ENCODE measurements at places on chromosomes 13 and 19.

DNA sequence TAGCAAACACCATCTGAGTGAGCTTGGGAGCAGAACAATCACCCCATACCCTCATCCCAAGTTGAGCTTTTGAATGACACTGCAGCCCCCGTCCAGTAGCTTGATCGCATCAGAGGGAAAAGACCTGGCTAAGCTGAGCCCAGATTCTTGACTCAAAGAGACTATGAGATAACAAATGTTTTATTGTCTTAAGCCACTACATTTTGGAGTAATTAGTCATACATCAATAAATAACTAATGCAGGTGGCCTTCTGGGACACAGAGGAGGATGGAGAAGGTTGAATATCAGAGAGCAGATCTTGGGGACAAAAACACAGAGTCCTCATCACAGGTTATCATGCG lies 24.6 kb upstream of the IGSF23 start:
- no peak for DNase-seq

DNA sequence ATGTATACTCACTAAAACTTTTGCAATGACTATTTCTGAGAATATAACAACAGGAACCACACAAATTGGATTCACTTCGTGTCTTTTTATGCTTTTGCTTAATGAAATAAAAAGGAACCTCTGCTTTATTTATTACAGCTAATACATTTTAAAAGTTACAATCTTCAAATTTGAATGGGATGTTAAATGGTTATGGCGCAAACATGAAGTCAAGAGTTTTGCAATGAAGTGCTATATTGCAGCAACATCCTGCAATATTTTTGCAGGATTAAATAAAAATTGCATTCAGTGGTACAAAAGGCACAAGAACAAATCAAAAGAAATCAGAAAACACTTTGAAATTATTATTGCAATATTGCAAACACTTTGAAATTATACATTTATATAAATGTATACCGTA lies 1519.0 kb upstream of the MIR17HG start:
- DNase-seq: no peak

DNA sequence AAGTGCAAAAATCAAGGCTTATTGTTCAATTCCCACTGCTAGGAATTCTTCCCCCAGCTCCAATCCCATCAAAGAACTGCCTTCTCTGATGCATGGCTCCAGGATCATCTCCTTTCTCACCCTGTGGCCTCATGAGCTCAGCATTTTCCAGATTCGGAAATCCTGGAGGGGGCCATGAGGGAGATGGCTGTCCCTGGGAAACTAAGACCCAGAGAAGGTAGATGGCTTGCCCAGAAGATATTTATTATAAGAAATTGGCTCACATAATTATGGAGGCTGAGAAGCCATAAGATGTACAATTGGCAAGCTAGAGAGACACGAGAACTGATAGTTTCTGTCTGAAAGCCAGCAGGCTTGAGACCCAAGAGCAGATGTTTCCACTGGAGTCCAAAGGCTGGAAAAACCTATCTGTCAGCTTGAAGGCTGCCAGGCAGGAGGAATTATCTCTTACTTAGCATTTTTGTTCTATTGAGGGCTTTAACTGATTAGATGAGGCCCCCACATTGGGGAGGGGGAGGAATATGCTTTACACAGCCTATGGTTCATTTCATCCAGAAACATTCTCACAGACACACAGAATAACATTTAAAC lies 58.6 kb downstream of the GADD45B start:
- no peak for DNase-seq

- no peak for DNase-seq
These were observed 12.5 kb downstream of the TNPO2 start for GRCh38 chr19:12711187-12711586.

- no peak for DNase-seq
These were observed 87.4 kb upstream of the TEX29 start for GRCh38 chr13:111233080-111233479.

DNA sequence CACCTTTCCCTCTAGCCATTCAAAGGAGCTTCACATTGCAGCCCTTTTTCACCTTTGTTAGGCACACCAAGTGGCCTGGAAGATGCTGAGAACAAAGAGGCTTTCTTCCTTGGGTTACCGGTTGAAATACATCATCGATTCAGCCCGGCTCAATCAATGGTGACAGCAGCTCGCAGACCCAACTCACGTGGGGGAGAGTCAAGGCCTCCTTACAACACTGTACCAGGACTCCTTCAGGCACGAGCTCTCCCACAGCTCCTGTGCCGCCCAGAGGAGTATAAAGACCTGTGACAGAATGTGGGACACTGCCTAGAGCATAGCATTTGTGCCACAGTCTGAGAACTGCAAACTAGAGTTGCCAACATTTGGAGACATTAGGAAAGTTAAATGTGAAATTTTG lies 3.9 kb upstream of the LRRC63 start:
- no peak for DNase-seq

GRCh38 chr13:34826432-34826831 lies 115.6 kb upstream of the NBEA start:
- no peak for DNase-seq

DNA sequence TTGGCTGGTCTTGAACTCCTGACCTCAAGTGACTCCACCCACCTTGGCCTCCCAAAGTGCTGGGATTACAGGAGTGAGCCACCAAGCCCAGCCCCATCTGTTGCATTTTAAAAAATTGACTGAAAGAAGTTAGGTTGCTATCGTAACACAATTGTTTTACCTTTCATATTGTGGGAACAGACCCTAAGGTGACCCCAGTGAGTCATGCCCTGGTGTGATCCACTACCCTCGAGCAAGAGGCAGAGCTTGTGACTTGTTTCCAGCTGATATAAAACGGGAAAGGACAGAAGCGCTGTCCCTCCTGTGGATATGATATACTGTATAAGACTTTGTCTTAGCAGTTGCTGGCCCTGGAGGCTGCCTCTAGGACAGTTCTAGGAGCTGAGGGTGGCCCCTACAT lies 308.6 kb downstream of the HS6ST3 start:
- no peak for DNase-seq

GRCh38 chr19:39878398-39878797 lies 32.2 kb upstream of the FBL start:
- DNase-seq: no peak

DNA sequence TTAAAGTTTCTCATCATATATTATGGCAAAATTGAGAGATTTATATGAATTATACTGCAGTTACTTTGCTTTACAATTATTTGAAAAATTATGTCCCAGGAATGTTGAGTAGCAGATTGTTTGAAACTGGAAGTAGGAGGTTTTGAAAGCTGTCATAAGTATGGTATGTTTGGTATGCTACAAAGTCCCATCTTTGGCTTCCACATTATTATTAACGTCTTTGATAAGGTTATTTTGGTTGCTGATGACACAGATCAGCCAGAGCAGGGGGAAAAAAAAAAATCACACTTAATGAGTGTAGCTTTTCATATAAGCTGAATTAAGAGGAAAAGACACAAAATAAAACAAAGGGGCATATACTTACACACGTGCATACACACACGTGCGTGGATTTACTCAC lies 130.1 kb downstream of the SLITRK1 start:
- no peak for DNase-seq

- DNase-seq: no peak
These were observed 257.5 kb upstream of the STARD13 start for GRCh38 chr13:33543089-33543459.

GRCh38 chr19:2060884-2061494 lies 9.9 kb upstream of the MKNK2 start:
- DNase-seq: no peak

- no peak for DNase-seq
These were observed 17.3 kb downstream of the MPND start for GRCh38 chr19:4360641-4361151.

GRCh38 chr19:29681422-29682235 lies 16.4 kb downstream of the PLEKHF1 start:
- no peak for DNase-seq

DNA sequence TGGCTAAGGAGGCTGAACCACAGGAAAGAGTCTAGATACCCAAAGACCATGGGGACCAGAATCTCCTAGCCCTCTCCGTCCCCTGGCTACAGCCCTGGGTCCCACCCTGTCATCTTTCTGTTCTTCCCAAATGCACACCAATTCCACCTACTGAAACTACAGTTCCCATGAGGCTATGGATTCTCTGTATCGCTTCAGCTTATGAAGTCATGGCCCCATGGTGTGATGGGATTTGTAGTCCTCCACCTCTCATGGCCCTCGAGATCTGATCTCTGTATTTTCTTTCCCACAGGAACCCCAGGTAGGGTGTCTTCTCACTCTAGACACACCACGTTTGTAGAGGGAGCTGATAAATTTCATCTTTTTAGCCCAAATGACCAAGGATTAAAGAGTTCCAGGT lies 11.8 kb downstream of the PTPRH start:
- no peak for DNase-seq

DNA sequence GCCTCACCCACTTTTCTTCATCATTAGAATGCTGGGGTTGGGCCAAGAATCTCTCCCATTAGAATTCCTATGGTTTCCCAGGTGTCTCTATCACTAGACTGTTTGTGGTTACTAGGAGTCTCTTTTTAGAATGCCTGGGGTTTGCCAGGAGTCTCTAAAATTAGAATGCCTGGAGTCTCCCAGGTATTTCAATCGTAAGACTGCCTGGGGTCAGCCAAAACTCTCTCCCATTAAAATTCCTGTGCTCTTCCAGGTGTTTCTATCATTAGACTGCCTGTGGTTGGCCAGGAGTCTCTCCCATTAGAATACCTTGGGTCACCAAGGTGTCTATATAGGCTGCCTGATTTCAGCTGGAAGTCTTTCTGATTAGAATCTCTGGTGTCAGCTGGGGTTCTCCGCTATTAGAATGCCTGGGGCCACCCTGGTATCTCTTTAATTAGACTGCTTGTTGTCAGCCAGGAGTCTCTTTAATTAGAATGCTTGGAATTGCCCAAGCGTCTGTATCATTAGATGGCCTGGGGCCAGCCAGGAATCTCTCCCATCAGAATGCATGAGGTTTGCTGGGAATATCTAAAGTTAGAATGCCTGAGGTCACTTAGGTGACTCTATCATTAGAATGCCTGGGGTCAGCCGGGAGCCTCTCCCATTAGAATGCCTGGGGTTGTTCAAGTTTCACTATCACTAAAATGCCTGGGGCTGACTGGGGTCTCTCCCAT lies 1479.2 kb downstream of the UQCRFS1 start:
- DNase-seq: no peak

- DNase-seq: no peak
These were observed 69.5 kb downstream of the LATS2 start for GRCh38 chr13:20991741-20992520.

- DNase-seq: no peak
These were observed 2.6 kb downstream of the VAV1 start for GRCh38 chr19:6774821-6775707.

GRCh38 chr13:53631511-53631910 lies 602.9 kb downstream of the OLFM4 start:
- no peak for DNase-seq

DNA sequence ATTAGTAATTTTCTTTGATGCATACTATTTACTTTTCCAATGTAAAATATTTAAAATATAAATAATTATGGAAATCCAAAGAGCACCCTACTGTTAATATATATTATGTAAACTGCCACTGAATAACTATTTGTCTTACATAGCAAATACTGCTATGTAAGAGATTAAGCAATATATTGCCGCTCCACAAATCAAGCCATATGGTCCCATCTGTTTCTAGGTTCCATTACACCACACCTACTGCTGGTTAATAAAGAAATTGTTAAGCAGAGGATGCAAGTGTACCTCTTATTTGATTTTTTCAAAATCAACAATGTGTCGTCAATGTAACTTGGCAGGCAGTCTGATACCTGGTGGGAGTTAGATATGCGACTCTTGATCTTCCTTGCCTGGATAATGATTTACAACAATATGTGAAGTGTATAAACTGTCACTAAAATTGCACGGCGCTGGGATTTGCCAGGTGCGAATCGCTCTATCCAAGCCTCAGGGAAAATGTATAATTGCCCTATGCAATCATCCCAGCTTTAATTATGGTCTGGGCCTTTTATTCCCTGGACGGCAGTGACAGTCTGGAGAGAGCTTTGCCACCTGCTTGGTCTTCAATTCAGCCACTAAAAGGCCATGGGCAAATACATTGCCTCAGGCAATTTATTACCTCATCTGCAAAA lies 16.0 kb downstream of the SMAD9 start:
- no peak for DNase-seq

GRCh38 chr19:47582320-47582909 lies 9.5 kb upstream of the ZNF541 start:
- no peak for DNase-seq

DNA sequence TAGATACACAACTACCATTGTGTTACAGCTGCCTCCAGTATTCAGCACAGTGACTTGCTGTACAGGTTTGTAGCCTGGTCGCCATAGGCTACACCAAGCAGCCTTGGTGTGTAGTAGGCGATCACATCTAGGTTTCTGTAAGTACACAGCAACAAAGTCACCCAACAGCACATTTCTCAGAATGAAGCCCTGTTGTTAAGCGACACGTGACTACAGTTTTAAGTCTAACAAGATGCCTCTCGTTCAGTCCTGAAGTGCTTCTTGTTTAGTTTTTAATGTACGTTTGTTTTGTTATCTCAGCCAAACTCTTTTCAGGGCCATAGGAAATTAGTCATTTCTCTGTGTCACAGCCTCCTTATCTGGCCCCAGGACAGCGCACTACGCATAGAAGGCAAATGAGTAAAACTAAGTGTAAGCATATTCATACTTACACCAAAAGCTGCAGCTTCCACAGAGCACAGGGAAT lies 50.0 kb upstream of the GPR183 start:
- DNase-seq: no peak

- no peak for DNase-seq
These were observed 82.0 kb upstream of the SHISA2 start for GRCh38 chr13:26133851-26134250.

DNA sequence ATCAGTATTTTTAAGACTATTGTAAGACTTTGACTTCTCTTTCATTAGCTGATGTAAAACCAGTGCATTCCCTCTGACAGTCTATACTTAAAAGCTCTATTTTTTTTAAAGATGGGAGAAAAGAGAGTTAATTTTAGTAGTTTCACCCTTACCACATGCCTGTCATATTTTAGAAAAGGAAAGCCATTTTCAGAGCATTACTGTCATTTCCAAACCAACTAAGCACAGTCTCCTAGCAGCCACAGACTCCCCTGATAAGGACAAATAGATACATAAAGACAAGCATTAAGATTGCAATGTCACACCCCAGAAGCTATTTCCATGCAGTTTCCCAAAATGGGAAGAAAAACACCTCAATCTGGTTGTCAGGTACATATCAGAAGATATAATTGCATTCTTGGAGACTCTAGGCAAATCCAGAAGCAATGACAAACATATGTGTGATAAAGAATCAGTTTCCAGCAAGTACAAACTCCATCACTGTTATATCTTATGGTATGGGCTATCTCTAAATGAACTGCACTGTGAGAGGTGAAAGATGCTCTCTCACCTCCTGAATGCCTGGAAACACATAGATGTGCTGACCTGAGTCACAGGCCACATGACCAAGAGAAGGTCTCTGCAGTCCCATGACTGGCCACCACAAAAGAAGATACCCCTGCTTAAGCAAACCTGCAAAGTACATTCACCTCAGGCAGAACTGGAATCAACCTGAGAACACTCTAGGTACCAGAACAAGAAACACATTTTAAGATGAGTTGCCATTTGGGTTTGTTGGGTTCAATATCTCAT lies 303.3 kb downstream of the POU4F1 start:
- no peak for DNase-seq

GRCh38 chr19:45324349-45324907 lies 1.8 kb upstream of the CKM start:
- no peak for DNase-seq

Data from right forelimb (tissue), 1 donor.